ENCODE measurements at places on chromosomes 6 and 20.

- peak; percentile 30 for DNase-seq
Measured at GRCh38 chr6:42960243-42961019, at the start of gene GNMT. GNMT (plus strand) TSS chr6:42960754; CDS start chr6:42960768, 14 bp downstream.

DNA sequence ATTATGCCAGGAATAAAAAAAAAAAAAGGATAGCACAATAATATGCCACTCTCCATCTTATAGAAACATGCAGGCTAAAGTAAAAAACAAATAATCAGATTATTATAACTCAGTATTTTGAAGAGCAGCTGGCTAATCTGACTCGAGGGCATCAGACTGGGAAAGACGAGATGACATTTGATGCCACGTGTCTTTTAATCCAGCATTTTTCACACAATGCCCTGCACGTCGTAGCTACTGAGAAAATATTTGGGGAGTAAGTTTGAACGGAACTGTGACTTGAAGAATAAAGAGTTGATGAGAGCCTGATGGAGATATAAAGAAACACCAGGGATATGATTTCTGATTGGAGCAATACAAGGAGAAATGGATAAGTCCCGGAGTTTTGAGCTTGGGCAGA lies 237.7 kb downstream of the ARID1B start:
- no peak for DNase-seq

DNA sequence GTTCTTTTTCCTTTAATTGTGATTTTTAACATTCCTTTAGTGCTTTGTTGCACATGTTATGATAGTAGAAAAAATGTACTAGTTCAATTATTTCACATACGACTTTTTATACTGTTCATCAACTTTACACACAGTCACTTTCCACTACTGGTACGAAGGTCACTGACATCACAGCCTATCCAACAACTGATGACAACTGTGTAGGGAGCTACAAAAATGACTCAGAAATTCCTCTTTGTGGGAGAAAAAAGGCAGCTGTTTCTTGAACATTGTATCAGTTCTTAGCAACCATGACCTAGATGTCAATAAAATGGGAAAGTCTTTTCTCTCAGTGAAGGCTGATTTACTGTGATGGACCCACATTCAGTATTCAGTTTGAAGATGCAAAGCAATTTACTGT lies 7.0 kb upstream of the ID4 start:
- DNase-seq, result no peak

- DNase-seq, result no peak
Measured at GRCh38 chr6:170347091-170347490, 40.5 kb downstream of the FAM120B start.
